ENCODE measurements at places on chromosomes 16 and 17.

GRCh38 chr16:56781528-56781961 lies 51.6 kb downstream of the NUP93 start:
- DNase-seq, result no peak

DNA sequence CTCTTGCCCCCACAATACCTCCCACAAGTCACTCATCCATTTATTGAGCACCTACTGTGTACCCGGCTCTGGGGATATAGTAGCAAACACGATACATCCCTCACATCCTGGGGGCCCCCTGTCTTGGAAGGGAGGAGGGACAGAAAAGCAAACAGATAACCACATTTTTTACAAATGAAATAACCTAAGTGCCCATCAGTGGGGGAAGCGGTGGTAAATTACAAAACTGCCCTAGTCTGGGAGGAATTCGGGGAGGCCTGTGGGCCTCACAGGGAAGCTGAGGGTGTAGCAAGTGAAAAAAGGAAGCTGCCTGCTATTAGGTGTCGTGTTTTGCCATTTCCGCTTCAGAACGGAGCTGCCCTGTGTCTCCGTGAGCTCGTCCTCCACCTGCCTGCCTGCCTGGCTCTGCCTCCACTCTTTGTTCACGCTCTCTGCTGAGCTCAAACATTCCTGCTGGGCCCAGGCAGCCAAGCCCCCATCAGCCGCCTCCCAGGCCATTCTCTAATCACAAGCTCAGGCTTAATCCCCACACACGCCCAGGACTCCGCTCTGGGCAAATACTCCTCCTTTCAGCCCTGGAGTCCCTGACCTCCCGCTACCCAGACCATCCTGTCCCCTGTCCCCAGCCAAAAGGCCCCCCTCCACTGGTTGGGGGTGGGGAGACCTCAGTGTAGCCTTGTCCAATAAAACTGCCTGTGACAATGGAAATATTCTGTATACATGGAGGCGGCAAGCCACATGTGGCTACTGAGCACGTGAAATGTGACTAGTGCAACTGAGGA lies 10.2 kb upstream of the SEC14L5 start:
- DNase-seq, result no peak

- DNase-seq, result peak; percentile 37
Measured at GRCh38 chr17:76492989-76493501, 8.2 kb downstream of the RHBDF2 start.

DNA sequence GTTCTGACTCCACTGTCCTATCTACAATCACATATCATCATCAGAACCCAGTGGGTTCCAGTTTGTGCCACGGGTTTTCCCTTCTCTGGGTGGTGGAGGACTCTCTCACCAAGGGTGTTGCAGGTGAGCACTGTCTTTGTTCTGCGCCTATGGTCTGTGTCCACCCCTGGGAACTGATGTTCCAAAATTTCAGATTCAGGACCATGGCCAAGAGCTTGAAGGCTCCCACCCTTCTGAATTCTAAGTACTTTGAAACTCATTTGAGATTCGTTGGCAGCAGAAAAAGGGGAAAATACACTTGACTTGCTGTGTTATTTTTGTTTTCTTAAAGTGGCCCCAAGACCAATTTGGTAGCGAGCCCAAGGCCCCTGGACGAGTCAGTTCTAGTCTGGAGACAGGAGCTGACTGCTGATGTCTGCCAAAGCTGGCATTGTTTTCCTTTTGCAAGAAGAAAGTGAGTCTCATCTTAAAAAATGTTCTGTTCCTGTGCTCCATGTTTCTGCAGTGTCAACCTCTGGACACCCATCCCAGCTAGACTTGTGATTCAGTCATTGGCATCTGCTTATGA lies 310.9 kb downstream of the HAPSTR1 start:
- no peak for DNase-seq

- no peak for DNase-seq
Measured at GRCh38 chr16:61721544-61721943, 314.7 kb downstream of the CDH8 start.

DNA sequence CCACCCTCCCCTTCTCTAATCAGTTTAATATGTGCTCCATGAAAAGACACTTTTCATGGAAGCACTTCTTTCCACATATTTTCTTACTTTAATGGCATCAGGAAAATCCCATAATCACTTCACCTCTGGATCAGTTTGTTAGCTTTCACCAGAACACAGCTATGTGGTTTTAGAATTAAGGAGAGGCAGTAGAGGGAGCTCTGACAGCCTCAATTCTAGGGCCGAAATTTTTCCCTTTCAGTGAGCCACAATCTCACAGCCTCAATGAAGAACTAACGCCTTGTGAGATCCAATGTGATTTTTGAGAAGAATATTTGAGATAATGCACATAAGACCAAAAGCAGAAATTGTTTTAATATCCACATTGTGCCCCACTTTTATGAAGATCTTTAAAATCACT lies 1494.0 kb upstream of the CDH8 start:
- no peak for DNase-seq

DNA sequence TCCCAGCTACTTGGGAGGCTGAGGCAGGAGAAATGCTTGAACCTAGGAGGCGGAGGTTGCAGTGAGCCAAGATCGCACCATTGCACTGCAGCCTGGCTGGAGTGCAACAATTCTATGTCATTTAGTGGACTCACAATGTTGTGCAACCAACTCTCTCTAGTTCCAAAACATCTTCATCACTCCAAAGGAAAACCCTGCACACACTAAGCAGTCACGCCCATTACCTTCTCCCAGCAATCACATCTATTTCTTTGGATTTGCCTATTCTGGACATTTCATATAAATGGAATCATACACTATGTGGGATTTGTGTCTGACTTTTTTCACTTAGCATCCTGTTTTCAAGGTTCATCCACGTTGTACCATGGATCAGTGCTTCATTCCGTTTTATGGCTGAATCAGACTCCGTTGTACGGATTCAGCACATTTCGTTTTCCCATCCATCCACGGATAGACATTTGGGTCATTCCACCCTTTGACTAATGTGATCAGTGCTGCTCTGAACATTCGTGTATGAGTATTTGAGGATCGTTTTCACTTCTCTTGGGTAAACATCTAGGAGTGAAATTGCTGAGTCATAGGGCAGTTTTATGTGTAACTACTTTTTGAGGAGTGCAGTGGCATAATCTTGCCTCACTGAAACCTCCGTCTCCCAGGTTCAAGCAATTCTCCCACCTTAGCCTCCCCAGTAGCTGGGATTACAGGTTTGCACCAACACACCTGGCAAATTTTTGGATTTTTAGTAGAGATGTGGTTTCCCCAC lies 45.4 kb upstream of the EMP2 start:
- DNase-seq, result no peak

DNA sequence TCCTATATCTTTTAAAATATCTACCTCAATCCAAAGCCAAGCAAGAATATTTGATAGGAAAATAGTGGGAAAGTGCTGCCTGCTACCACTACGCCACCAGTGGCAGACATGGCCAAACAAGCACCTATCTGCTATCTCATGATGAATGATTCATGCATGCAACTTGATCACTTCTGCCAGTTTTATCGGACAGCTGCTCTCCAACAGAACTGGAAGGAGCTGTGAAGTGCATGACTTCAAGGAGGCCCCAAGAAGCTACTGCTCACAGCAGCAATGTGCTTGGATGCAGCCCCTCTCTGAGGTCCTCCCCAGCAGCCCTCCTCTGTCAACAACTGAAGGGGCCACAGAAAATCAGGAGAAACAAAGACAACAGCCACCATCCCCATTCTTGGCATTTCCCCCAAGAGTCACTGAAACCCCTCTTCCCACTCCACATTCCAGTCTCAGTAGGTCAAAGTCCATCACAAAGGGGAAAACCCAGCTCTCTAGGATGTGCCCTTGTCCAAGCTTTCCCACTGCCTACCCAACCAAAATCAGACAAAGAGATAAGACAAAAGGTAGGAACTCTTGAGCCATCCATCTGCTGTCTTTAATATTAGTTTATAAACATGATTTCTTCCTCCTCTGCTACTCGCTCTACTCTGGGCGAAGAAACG lies 215.3 kb downstream of the C16orf78 start:
- DNase-seq, result no peak

DNA sequence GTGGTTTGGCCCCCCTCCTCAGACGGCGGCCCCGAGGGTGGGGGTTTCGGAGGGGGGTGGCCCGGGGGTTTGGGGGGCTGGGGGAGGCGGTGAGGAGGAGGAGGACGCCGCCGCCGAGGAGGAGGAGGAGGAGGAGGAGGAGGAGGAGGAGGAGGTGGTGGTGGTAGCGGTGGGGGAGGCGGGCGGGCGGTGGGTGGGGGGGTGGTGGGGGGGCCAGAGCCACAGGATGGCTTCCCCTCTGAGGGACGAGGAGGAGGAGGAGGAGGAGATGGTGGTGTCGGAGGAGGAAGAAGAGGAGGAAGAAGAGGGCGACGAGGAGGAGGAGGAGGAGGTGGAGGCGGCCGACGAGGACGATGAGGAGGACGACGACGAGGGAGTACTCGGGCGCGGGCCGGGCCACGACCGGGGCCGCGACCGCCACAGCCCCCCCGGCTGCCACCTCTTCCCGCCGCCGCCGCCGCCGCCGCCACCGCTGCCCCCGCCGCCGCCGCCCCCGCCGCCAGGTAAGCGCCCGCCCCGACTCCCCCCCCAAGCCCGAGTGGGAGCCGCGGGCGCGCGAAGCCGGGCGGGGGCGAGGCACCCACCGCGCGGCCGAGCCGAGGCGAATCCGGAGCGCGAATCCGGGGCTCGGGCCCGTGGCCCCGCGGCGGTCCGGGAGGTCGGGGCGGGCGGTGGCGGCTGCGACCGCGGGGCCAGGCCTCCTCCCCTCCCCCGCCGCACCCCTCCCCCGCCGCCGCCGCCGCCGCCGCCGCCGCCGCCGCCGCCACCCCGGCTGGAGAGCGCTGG lies 3.8 kb upstream of the CHD3 start:
- peak; percentile 70 for DNase-seq

DNA sequence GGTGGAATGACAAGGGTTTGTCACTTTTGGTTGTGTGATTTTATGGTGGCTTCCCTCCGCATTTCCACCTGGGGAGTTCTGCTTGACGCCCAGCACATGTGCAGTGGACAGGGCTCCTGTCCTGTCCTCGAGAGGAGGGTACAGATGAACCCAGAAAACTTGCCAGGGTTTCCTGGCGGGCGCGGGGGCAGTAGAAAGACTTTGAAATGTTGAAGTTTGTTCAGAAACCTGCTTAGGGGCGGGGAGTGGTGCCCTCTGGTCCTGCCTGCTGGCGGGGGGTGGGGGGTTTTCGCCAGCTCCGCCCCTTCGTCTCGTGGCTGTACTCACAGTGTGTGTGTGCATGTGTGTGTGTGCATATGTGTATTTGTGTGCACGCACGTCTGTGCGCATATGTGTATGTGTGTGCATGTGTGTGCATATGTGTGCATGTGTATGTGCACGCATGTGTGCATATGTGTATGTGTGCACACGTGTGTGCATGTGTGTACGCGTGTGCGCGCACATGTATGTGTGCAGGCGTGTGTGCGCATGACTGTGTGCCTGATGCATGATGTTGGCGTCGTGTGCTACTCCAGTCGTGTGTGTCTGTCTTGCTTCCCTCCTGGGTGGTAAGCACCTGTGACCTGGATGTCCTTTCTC lies 6.8 kb downstream of the FN3KRP start:
- DNase-seq, result no peak

DNA sequence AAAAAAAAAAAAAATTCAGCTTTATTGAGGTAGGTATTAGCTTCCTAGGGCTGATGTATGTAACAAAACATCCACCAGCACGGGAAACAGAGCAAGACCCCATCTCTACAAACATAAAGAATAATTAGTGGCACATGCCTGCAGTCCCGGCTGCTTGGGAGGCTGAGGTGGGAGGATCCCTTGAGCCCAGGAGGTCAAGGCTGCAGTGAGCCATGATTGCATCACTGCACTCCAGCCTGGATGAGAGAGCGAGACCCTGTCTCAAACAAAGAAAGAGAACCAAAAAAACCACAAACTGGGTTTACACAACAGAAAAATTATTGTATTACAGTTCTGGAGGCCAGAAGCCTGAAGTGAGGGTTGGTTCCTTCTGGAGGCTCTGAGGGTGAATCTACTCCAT lies 4.0 kb upstream of the MMP25 start:
- DNase-seq, result no peak

GRCh38 chr17:35981908-35982330 lies 622 bp upstream of the CCL16 start:
- no peak for DNase-seq

DNA sequence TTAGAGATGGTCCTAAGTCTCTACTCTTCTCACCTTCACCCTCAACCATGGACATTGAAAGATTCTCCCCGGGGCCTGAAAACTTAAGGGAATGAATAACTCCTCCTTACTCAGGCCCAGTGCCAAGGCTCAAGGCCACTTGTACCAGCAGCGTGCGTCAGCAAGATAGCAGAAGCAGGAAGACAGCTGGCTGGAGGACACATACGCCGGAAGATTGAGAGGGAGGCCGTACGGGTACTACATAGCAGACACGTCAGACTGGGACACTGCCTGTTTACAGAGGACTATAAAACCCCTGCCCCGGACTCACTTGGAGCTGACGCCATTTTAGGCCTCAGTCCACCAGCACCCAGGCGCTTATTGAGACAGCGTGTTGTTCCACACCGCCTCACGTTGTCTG lies 75.8 kb upstream of the MED13 start:
- no peak for DNase-seq

GRCh38 chr16:73526011-73526804 lies 478.3 kb upstream of the ZFHX3 start:
- no peak for DNase-seq

DNA sequence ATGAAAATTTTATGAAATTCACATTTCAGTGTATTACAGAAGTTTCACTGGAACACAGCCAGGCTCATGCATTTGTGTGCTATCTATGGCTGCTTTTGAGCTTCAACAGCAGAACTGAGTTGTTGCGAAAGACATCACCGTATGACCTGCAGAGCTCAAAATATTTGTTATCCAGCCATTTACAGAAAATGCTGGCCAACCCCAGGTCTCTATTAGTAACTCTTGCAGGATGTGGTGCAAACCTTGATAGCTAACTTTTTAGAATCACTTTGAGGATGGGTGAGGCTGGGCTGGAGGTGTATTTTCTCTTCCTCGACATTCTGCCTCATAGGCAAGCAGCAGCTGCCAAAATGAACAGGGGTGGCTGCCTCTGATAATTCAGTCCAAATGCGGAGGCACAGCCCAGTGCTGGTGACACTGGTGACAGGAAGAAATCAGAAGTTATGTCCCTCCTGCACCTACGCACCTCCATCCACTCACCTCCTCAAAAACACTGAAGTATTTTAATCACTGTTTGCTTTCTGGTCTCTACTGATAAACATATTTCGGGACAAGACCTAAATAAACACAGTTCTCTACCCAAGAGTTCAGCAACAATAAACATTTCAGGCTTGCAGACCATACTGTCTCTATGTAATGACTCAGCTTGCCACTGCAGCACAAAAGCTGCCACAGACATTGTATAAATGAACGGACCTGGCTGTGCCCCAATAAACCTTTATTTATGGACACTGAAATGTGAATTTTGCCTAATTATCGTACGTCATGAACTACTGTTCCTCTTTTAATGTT lies 28.5 kb downstream of the ARHGAP17 start:
- DNase-seq, result no peak
